NCI-H460 (cell line): ENCODE measurements at places on chromosomes 7 and 10.

- no peak for DNase-seq
These were observed 258.4 kb upstream of the CACNA2D1 start for GRCh38 chr7:82701949-82702348.

GRCh38 chr7:45071528-45071927, 17.2 kb downstream of the NACAD start:
- no peak for DNase-seq

DNA sequence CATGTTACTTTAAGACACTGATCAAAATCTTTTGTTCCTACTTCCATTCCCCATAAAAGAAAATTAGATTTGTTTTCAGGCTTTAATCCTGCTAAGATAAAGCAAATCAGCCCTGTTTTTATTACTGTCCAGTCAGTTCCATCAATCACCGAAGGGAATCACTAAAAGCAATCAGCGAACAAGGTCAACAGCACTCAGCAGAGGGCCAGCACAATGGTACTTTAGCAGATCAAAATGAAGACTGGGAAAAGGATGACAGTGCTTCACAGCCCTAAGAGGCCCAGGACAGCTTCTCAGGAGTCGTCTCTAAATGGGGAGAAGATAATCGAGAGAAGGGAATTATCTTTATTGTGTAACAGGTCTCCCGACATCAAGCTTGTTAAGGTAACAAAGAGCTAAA, 32.7 kb downstream of the SEM1 start:
- no peak for DNase-seq

- no peak for DNase-seq
These were observed 352.6 kb upstream of the GALNT17 start for GRCh38 chr7:70779321-70779720.

GRCh38 chr10:122044045-122044661, 55.2 kb downstream of the TACC2 start:
- DNase-seq: no peak
